ENCODE measurements at places on chromosomes 6 and 20.

- peak; percentile 57 for DNase-seq
Measured at GRCh38 chr20:15342991-15343523, 1005.6 kb upstream of the FLRT3 start.

DNA sequence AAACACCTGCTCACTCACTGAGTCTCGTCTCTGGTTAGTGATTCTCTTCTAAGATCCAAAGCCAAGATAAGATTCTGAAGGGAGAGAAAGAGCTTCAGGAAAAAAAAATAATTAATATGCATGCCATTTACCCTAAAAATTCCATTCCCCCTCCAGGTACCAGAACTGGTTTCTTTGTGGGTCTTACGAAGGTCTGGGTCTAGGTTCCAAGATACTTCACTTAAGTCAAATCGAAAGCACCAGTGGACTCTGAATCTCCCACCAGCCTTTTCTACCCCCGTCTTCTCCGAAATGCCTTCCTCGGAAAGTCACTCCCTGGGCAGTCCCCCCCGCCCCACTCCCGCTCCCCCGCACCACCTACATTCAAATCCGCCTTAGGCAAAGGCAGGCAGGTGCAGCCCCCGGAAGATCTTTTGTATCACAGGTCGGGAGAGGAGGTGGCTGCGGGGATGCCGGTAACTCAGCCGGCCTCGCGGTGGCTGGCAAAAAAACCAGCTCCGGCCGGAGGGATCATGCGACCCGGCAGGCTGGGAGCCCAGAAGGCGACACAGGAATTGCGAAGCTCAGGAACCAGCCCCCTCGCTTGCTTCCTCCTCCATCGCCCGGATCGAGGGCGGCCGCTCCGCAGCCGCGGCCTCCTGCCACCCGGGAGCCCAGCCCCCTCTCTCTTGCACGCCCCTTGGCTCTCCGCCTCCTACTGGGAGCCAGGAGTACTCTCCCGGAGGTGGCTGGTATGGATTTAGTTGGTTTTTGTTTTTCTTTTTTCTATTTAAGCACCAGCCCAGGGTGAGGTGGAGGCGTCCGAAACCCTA, at the start of gene BCL2L1:
Gene BCL2L1 (minus strand): TSS at position 612 of the 812 bp plus-strand sequence. CDS start 650 bp downstream, outside the sequence.
- peak; percentile 88 for DNase-seq

GRCh38 chr6:24558516-24558915, 63.7 kb downstream of the ALDH5A1 start:
- DNase-seq: no peak

DNA sequence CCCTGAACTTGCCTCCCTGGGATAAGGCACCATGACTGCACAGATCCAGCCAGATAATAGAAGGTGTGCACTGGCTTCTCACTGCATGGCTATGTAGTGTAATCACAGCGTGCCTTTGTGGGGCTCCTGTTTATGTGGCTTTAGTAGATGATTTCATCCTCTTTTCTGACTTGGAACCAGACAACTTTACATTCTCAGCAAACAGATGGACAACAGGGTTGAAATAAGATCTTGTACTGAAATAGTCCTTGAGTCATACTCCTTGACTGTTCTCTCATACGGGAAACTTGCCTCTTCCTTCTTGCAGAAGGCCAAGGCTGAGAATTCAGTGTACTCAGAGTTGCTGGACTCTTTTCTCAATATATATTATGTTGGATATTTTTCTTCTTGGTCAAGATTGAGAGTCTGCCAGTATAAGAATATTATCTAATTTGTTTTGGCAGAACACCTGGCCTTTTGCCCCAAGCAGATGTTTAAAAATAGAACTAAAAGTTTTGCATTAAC, 25.0 kb upstream of the RNF144B start:
- peak; percentile 63 for DNase-seq

DNA sequence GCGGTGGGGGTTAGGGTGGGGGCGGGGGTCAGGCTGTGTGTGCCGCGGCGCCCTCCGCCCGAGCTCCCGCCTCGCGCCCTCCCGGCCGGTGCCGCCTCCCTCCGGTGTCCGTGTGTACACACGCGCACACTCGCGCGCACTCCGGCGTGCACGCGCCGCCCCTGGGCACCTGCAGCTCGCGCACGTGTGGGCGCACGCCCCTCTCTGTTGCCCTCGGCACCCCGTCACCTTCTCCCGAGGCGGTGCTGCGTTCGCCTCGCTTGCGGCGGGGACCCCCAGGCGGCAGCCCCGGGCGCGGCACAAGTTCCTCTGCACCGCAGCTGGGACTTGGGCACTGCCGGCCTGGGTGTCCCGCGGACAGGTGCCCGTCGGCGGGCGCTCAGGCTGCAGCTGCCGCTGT, 525 bp downstream of the MACROD2 start:
- DNase-seq: peak; percentile 11

DNA sequence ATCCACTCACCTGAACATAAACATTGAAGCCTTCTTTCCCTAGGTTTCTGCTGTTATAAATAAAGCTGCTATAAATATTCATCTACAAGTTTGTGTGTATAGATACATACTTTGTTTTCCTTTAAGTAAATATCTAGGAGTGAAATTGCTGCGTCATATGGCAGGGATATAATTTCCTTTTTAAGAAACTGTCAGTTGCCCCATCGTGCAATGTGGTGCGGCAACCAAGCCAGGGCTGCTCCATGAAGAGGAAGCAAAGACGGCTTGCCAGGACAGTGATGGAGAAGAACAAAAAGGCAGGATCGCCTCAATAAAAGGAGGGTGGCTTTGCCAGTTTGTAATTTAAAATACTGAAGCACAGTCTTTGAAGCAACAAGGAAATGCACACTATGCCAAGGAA, 36.6 kb downstream of the CITED2 start:
- DNase-seq: no peak

DNA sequence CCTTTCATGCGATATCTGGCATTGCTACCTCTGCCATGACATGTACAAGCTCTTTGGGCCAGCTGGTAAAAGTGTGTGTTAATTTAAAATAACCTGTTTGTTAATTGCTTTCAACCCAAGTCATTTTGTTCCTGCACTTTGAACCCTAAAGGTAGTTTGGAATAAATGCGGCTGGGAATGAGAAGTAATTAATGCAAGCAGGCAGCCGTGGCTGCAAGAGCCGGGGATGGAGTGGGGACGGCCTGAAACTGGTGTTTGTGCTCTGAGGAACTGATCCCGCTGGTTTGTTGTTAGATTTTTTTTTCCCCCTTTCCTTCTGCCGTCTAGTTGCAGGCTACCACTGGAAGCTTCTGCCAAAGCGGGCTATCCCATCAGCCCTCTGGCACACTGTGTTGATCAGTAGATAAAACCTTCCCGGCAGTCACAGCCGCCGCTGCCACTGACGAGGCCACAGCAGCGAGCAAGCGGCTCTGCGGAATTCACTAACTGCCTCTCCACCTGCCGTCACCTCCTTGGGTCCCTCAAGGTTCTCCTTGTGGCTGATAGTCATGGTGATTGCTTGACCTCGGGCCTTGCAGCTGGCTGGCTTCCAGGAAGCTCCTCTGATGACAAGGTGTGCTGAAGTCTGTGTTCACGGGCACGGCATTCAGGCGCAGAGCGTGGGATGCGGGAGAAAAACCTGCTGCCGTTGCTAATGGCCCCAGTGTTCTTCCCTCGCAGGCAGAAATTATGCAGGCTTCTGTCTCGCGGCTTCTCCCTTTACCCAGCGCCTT, 315.9 kb downstream of the TFAP2A start:
- DNase-seq: no peak

DNA sequence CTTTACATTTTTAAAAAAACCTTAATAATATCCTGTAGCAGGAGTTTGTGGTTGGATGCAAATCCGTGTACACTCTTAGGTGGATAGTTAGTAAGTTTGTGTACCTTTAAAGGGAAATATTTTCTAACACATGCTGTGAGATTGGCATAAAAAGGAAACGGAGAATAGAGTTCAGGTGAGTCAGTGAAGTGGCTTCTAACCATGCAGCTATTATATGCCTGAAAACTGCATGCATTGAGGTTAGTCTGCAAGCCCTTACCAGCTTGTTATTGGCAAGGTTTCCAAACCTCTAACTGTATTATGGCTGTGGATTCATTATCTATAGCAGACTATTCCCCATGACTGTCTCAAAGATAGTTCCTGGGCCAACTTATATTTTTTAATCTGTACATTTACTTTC, 420.6 kb upstream of the MMS22L start:
- DNase-seq: no peak
